ENCODE measurements at places on chromosomes 1 and 21.

DNA sequence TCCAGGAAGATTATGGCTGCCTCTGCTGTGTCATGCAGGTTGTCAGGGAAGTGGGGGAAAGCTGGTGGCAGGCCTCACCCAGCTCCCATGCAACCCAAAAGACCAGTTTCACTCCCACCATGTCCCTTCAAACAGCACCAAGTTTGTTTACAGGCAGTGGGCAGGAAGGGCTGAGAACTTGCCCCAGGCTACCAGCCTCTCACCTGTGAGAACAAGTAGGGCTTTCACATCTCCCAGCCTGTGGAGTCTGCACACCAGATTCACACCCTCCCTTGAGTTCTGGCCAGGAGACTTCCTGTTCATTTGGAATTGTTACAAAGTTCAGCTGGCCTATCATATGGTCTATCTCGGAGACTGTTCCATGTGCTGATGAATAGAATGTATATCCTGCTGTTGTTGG lies 27.8 kb downstream of the RPAP2 start:
- peak; percentile 55 for DNase-seq

DNA sequence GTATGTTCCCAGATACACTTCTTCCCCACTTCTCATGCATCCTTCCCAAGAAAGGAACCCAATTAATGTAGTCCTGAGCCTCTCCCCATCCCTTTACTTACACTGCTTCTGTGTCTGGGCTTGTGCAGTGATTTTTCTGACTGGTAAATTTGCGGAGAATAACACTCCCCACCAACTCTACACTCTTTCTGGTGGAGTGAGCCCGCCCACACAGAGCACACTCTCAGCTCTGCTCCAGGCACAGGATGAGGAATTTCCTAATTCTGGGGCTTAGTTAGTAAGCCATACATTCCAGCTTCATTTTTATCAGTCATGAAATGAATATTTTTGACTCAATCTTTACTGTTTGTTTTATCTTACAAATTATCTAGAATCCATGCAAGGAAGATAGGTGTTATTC lies 38.6 kb downstream of the FMO4 start:
- no peak for DNase-seq

DNA sequence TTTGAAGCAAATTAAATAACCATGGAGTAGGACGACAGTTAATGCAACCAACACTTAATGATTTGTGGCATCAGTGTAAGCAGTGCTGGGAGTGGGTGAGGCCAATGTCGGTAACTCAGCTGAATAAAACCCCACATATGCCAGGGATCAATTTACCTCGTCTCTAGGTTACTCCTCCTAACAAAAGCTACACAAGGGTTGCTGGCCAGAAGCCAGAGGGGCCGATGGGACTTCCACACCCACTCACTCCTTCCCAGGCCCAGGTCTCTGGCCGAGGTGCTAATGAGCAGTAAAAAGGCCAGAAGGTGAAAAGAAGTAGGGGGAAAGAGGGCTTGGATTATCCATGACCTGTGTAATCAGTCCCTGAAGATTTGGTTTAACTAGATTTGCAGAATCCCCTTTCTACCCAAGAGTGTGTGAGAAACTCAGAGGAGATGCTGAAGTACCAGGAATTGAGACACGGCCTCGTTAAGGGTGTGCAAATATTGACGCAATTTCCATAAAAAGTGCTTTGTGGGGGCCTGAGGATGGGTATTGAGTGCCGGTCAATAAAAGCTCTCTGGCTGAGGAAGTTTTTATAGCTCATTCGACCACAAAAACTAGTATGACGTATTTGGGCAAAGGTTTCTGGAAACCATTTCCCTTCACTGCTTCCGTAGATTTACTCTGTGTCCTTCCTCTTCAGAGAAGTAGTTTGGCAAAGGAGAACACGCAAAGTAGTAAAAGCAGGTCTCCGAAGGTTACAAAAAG lies 145.5 kb downstream of the TBX15 start:
- DNase-seq, result peak; percentile 12

DNA sequence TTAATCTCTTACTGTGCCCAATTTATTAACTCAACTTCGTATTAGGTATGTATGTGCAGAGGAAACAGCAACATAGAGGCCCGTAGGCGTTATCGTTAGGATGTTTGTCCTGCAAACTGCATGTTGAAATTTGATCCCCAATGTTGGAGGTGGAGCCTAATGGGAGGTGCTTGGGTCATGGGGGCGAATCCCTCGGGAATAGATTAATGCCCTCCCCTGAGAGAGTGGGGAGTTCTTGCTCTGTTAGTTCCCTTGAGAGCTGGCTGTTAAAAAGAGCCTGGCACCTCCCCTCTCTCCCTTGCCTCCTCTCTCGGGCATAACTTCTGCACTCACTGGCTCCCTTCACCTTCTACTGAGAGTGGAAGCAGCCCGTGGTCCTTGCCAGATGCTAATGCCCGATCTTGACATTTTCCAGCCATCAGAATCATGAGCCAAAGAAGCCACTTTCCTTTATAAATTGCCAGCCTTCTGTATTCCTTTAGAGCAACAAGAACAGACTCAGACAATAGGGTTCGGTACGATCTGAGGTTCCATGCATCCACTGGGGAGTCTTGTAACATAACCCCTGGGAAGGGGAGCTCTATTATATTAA lies 149.0 kb upstream of the RAB4A start:
- DNase-seq, result peak; percentile 35

DNA sequence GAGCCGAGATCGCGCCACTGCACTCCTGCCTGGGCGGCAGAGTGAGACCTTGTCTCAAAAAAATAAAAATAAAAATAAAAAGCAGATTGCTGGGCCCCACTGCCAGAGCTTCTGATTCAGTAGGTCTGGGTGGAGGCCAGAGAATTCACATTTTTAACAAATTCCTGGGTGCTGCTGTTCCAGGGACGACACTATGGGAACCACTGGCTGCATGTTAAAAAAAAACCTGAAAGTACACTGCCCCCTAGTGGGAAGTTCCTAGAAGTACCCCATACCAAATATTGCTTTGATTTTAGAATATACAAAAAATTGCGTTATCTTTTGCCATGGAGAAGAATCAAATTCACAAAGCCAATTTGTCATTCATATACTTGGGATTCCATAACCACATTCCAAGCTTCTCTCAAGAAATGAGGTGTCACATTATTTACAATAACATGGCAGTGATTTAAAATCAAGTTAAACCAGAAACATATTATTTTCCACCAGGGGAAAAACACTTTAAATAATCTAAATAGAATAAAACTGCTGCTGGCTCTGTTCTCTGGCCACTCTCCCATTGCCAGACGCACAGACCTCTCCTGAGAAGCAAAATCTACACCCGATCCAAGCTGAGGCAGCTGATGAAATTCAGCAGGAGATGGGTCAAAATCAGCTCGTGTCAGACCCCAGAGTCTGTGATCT lies 27.4 kb downstream of the SYF2 start:
- DNase-seq, result peak; percentile 55

DNA sequence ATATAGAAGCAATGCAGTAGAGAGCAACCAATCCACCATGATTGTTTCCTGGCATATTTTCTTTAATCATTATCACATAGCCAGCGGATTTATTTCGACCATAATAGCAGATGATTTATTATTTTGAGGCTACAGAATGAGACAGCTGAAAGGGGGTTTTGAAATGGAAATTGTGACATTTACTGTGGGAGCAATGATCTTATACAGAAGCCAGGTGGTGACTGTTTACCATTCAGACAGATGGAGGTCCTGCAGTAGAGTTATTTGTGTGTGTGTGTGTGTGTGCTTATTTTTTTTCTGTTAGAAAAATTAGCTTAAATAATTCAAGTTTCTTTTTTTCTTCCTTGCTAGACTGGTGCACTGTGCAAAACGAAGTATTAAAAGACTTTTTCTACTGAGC lies 1784.5 kb downstream of the MRPL39 start:
- no peak for DNase-seq

DNA sequence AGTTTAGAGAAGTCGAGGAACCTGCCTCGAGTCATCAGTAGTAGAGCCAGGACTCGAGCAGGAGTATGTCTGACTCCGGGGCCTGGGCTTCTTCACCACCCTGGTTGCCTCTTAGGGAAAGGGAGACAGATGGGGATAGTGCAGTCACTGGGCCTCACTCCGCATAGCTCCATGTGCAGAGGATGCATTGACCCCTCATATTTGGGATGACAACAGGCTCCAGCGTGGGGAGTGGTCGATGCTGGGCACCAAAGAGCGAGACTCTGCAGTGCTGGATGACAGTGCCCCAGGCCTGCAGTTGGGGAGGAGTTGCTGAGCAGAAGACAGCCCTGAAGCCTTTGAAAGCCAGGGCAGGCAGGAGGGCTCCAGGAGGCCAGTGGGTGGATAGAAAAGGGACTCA lies 20.8 kb upstream of the TENT5C start:
- DNase-seq, result no peak

- no peak for DNase-seq
These were observed 18.3 kb upstream of the NPHP4 start for GRCh38 chr1:6010554-6010953.

DNA sequence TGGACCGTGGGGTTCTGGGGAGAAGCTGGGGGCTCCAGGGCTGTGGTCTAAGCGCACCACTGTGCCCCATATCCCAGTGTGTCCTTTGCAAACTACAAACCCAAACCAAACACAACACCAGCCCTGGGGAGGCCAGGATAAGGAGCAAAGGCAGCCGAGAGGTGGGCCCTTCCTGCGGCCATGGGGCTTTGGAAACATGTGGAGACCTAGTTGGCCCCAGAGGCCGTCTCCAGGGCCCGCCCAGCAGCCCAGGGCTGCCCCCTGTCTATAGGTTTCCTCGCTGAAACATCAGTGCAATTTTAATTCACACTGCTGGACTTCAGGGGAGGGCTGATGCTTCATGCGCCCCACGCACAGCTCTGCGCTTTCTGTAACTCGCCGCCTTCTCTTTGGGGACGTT lies 61.3 kb downstream of the PRDM16 start:
- no peak for DNase-seq

DNA sequence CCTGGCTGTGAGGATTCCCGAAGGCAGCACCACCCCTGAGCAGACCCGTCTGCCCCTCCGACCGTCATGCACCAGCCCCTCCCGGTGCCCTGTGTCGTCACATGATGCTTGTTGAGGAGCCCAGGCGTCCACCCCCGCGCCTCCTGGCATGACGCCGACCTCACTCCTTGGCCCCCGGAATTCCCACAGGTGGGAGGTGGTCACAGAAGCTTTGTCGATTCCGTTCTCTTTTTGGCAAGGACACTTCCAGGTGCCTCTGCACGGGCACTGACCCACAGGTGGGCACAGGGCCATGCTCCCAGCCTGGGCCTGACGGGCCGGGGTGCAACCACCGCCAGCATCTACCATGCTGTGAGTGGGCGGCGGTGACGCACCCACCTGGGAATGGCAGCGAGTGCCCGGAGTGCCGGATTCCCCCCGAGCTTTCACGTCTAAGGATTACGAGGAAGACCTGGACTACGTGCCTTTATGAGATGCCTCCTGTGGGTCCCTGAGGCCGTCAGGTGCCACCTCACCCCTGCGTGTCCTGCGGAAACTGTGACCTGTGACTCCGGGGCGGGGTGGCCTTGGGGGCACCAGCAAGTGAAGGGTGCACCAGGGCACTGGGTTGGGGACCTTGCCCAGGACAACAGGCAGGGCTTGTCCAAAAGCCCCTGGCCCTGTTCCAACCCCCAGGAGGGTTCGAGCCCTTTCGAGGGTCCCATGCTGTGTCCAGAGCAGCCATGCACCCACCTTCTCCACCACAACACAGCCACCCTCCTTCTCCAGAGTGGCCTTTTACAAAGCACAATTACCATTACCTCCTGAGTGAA lies 31.4 kb upstream of the COL6A1 start:
- DNase-seq, result no peak

GRCh38 chr1:180507795-180508724 lies 5.7 kb upstream of the ACBD6 start:
- no peak for DNase-seq

- DNase-seq, result no peak
These were observed 49.6 kb downstream of the ST6GALNAC3 start for GRCh38 chr1:76124196-76124595.

GRCh38 chr1:28091043-28091781 lies 2.8 kb upstream of the EYA3 start:
- DNase-seq, result peak; percentile 56

- DNase-seq, result no peak
These were observed 17.4 kb downstream of the PDXK start for GRCh38 chr21:43736224-43736883.

DNA sequence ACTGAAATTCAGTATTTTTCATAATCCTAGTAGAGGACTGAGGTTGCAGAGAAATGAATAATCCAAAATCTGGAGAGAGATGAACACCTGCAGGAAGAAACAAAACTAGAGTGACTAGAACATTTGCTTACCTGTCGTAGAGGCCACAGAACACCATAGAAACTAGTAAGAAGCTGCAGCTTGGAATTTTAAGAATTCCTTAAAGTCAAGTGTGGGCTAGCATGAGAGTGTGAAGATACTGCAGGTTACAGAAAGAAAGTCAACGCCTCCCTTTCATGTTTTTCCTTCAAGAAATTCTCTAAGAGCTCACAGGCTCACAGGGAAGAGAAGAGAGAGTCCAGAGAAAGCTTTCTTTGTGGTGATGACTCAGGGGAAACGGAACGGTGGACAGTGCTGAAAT lies 633.7 kb downstream of the LRRIQ3 start:
- DNase-seq, result no peak

GRCh38 chr1:155323729-155324036 lies 3.0 kb downstream of the RUSC1 start:
- peak; percentile 90 for DNase-seq

DNA sequence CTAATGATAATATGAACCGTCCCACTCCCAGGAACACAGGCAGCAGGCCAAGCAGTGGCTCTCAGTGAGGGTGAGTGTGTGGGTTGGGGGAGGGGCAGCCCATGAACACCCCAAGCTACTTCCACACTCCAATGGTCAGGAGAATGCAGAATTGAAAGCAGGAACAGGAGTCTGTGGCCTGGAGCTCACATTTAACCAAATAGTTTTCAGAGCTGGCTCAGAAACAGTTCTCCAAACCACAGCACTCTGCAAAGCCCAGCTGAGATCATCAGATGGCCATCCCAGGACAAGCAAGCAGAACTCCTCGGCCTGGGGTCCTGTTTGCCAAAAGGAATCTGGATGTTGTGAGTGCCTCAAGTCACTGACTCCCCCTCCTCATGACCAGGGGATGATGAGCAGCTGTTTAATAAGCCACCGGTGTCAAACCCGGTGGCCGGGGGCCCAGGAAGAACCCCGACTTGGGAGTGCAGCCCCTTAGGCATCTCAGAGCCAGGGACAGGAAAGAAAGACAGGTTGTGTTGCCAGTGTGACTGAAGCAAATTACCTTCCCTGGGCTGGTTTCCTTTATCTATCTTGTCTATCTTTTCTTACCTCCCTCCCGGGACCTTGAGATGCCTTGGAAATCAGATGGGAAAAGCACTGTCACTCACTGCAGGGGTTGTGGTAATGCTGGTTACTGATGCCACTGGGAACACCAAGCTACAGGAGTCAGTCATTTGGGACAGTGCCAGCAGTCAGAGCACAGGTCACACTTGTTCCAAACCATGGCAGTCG lies 20.4 kb downstream of the DEGS1 start:
- DNase-seq, result peak; percentile 90

- DNase-seq, result no peak
These were observed 51.4 kb downstream of the LRIG2 start for GRCh38 chr1:113124366-113124765.

DNA sequence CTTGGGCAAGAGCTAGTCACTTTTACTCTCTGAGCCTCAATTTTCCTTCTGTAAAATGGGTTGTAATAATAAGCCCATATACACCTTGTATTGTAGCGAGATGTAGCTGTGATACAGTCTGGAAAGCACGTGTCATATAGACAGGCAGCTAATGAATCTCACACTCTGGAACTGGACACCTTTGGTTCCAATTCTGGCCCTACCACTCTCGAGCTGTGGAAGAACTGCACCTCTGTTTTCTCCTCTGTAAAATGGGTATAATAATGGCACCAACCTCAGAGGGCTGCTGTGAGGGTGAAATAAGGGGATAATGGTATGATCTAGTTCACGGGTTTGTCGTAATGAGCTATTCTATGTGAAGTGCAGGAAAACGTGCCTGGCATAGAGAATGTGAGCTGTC lies 668 bp upstream of the PADI4 start:
- no peak for DNase-seq
